H1 (cell line): ENCODE measurements at places on chromosomes 1 and 21. TPM values are rescaled to one million over a fixed set of nuclear protein-coding genes. Genes with fewer than 3 reads are reported as not detected.

- DNase-seq = no peak
These were observed 3.7 kb upstream of the SLC19A1 start for GRCh38 chr21:45545691-45546531.

The KCNT2 gene
- 2.3 TPM in 2 replicates for polyA plus RNA-seq

The ELAPOR1 gene
- polyA plus RNA-seq = 2.5 and 3.1 TPM in 2 replicates

The NCAM2 gene
- polyA plus RNA-seq = 0.14 and 0.17 TPM in 2 replicates

DNA sequence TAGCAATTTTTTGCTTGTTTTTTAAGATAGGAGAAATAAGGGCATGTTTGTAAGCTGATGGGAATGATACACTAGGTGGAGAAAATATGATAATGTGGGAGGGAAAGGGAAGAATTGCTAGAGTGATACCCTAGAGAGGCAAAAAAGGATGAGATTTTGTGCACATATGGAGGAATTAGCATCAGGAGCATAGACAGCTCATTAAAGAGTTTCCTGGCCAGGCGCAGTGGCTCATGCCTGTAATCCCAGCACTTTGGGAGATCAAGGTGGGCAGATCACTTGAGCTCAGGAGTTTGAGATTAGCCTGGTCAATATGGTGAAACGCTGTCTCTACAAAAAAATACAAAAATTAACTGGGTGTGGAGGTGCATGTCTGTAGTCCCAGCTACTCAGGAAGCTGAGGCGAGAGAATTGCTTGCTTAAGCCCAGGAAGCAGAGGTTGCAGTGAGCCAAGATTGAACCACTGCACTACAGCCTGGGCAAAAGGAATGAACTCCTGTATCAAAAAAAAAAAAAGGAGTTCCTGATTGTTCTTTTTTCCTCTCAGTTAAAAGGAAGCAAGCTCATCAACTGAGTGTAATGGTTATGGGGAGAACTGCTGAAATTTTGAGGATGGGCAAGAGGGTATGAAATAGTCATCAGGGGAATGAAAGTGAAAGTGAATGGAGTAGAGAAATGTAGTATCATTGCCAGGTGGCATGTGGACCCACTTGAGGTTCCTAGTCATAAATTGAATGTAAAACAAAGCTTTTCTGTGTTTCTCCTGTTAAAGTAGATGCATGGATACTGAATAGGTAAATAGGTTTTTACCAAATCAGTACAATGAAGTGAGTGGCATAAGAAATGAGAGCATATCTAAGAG lies 35.5 kb downstream of the SH3GLB1 start:
- DNase-seq = no peak

GRCh38 chr1:219201656-219202055 lies 28.0 kb downstream of the LYPLAL1 start:
- DNase-seq = no peak

GRCh38 chr1:43779805-43780403 lies 72.6 kb downstream of the ST3GAL3 start:
- no peak for DNase-seq

The TFAP2E gene
- polyA plus RNA-seq = 0.17 and 0.24 TPM in 2 replicates

GRCh38 chr1:74223453-74223852 lies 11.7 kb upstream of the TNNI3K start:
- DNase-seq = no peak

The SLC44A3 gene
- polyA plus RNA-seq = 3.6 and 5.0 TPM in 2 replicates

- DNase-seq = no peak
These were observed 1.1 kb downstream of the PIK3CD start for GRCh38 chr1:9652379-9653209.

The WNT9A gene
- 1.5 and 2.2 TPM in 2 replicates for polyA plus RNA-seq

The LCE3D gene
- polyA plus RNA-seq = not detected in 2 replicates

The CTSE gene
- polyA plus RNA-seq = 0.03 TPM in 1 of 2 replicates, not detected in the other

DNA sequence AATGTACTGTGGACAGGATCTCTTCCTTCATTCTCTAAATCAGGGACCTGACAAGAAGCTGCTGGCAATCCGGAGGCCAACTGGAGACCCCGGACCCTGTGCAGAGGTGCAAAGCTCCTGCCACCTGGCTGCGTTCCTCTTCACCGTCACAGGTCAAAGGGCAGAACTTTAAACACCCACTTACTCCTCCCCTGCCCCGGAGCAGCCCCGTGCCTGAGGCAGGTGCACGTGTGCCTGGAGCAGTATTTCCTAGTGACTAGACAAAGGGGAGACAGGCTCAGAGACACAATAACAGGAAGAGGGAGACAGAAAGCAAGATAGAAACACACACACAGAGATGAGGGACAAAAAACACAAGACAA lies 6.6 kb upstream of the PIGC start:
- no peak for DNase-seq

The PYHIN1 gene
- not detected in 2 replicates for polyA plus RNA-seq

The RBBP4 gene
- 93.1 and 147 TPM in 2 replicates for polyA plus RNA-seq

The FCRL4 gene
- not detected in 2 replicates for polyA plus RNA-seq

GRCh38 chr1:245434280-245434679 lies 279.5 kb downstream of the KIF26B start:
- no peak for DNase-seq

DNA sequence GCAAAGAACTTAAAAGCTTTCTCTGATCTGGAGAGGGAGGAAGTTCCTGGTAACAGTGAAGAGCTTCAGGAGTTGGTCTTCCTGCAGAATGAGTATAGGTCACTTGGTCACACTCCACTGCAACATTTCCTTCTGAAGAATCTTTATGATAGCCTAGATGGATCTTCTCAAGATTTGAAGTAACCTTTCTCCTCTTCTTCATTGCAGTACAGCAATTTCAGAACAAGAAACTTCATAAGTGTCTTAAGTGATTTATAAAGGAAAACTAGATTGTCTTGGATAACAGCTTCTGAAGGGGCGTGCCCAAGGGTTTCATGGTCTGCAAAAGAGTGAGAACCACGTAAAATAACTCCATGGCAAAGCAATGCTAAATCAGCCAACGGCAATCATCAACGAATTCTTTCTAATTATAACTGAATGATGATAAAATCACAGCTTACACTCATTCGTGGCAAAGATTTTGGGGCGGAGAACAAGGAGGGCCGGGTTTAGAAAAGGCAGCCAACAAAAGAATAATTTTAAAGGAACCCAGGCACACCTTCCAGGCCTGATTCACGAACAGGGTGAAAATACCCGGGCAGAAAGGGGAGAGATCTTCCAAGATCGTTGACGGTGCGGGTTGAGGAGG lies 53.9 kb upstream of the ASPM start:
- DNase-seq = no peak

GRCh38 chr1:29590583-29591565 lies 354.6 kb downstream of the PTPRU start:
- no peak for DNase-seq

The DPH2 gene
- 92.1 and 163 TPM in 2 replicates for polyA plus RNA-seq

DNA sequence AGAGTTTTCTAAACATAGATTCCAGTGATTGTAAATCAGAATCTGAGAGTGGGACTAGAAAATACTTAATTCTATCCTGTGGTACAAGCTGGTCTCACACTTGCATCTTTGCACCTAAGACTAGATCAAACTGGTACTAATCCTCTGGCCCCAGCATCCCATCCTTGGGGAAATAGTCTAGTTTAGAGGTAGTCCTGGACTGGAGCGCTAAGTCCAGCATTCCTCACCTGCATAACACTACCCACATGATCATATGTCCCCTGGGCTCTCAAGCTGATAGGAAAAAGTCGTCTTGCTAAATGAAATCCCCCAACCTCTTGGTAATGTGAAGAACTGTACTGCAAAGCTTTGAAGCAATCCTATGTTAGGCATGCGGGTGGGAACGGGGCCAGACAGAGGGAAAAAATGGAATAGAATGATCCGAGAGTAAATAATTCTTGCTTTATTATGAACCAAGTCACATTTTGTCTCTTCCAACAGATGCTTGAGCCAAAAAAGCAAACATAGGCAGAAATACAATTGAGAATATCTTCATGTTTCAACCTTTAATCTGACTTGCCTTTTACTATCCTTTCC lies 4.8 kb downstream of the COX20 start:
- DNase-seq = no peak

- no peak for DNase-seq
These were observed 13.6 kb downstream of the ZYG11B start for GRCh38 chr1:52739699-52740467.

DNA sequence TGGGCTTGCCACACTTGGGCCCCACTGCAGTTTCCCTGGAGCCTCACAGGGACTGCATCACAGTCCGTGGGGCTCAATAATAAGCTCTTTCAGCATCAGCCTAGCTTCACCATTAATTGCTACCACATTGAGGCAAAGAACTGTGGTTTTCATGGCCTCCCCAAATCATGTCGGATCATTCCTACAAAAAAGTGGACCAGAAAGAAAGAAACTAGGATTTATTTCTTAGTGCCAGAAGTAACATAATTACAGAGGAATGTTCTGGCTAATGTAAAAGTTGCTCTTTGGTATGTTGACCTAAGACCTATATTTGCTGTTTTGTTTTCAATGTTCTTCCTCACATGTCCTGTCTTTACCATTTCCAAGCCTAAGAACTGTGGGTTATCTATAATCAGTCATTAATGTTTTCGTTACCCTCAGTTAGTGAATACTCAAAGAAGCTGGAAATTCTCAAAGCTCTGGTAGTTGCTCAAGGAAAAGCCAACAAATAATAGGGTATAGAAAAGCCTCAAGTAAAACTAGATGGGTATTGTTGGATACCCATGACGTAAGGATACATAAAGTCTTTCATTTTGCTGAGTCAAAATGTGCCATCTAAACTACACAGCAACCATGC lies 173.9 kb downstream of the LTN1 start:
- DNase-seq = no peak

DNA sequence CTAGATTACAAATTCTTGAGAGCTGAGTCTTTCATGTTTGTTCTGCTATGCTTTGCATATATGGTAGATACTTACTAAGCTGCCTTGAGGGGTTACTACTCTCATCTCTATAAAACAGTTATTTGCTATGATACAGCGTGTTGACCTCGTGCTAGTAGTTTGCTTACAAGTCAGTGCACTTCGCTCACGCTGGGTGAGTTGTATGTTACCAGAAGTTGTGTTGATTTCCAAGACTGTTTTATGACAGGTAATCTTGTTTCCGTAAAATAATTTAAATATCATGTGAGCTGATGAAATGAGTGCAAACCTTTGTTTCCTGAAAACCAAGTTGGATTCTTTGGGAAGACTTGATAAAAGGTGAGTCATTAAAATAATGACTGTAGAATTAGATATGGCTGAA lies 7.3 kb downstream of the MRPS6 start:
- DNase-seq = no peak

GRCh38 chr1:186882372-186883134 lies 53.8 kb downstream of the PLA2G4A start:
- no peak for DNase-seq
